LNCaP clone FGC (cell line): ENCODE measurements at places on chromosomes 12 and 14.

- no peak for DNase-seq
These were observed 10.7 kb downstream of the DYRK2 start for GRCh38 chr12:67659292-67659691.

GRCh38 chr14:26959972-26960660 is 362.3 kb upstream of the NOVA1 start:
- no peak for DNase-seq

DNA sequence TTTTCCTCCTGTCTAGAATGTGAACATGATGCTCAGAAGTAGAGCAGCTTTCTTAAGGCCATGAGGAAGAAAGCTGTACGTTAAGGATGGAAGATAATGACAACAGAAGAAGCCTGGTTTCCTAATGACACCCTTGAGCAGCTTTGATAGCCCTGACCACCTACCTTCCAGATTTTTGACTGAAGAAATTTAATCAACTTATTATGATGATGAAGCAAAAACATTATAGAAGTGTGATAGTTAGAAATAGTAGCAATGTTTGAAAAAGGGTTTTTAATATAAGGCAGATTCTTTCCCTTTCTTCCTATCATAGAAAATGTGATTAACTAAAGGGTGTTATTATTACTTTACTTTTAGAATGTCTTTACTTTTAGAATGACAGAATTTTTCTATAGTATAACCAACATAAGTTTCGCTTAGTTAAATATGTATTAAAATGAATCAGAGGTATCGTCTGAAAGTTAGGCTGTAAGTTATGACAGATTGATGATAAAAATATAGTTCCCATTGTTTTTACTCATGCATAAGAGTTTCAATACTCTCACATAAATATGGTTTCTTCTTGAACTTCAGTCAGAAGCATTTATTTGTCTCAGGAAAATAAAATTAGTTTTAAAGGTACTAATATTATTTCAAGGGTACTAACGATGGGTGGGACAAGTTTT is 50.1 kb upstream of the PPFIA2 start:
- no peak for DNase-seq

DNA sequence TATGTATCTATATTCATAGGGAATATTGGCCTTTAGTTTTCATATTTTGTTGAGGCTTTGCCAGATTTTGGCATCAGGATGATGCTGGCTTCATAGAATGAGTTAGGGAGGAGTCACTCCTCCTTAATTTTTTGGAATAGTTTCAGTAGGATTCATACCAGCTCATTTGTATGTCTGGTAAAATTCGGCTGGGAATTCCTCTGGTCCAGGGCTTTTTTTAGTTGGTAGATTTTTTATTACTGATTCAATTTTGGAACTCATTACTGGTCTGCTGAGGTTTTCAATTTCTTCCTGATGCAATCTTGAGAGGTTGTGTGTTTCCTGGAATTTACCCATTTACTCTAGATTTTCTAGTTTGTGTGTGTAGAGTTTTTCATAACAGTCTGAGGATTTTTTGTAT is 175.2 kb downstream of the EPS8 start:
- DNase-seq = no peak

- DNase-seq = no peak
These were observed 780 bp upstream of the SLC41A2 start for GRCh38 chr12:104958805-104959334.

DNA sequence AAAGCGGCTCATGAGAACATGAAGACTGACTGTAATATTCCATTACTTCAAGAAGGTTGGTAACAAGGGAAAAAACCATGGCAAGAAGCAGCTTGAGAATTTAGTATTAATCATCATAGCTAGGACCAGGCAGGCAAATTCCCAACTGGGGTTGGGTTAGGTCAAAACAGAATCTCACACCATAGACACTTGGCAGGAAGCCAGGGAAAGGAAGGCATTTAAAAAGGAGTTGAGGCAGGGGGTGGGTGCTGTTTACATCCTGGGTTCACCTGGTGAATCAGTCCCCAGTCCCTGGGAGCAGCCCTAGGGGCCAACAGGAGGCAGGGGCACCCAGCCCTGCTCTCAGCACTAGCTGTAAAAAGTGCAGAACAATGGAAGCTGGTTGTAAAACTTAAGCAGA is 108.6 kb downstream of the EGLN3 start:
- no peak for DNase-seq

DNA sequence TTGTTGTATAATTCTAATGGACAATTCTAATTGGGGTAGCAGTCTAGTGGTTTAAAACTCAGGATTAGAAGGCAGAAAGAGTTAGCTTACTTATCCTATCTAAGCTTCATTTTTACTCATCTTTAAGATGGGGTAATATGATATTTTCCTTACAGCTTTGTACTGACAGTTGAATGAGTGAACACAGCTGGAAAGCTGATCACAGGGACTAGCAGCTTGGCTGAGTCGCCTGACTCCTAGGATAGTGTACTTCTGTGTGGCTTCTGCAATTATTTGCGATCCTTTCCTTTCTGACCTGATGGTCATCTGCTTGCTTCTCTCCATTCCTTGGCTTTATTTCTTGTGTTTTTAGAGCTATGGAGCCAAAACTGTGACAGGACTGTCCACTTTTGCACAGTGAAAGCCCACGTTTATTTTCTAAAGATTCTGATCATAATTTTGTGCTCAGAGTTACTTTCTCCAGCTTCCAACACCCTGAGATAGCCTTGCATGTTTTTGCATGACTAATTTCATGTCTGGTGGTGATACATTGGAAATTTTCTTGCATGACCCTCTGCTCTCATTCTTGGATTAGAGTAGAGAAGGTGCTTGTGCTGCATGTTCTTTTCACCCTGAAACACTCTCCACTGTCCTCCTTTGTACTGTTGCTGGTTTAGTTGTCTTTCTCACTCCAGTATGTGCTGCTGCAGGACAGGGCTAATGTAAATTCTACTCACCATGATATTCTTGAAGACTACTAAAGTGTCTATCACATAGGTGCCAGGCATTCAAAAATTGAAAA is 377.0 kb upstream of the ATP2B1 start:
- DNase-seq = no peak

DNA sequence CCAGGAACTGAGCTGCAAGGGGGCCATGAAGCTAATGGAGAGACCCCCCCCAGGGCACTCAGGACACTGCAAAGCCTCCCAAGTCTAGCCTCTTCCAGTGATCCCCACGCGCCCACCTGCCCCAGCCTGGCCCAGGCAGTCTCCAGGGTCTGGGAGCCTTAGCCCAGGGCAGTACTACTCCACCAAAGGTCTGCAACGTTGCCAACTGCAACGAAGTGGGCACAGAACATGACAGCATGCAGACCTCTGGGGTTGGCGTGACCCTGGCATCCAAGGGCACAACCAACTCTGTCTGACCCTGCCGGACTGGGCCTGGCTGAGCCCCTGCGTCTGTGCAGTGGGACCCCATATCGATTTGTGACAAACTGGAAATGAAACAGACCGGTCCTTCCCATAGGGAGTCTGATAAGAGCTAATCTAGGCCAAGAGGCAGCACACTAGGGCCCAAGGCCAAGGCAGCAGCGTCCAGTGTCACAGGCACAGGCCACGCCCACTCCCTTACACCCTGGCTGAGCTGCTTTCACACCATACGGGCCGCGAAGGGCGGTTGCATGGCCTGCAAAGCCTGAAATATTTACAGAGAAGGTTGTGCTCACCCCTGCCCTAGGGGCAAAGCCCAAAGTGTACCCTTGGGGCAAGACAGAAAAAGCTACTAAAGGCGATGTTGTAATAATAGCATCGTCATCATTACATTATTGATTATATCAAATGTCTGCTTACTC is 76.7 kb downstream of the NCOR2 start:
- no peak for DNase-seq

- DNase-seq = no peak
These were observed 48.2 kb downstream of the MOK start for GRCh38 chr14:102256716-102257115.

DNA sequence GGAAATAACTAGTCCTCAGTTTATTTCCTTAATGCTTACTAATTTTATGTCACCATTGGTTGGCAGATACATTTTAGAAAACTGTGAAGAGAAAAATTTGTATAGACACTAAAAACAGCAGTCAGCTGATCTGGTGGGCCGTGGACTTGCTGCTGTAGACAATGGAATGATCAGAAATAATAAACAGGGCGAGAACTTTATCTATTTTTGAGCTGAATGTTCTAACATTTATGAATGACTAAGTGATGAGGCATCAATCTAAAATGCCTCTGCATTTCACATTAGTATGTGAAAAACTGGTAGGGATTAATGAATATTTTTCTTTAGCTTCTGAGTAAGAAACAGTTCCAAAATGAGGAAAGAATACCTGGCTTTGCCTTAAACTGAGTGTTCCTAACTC is 24.8 kb upstream of the PKP2 start:
- DNase-seq = no peak

DNA sequence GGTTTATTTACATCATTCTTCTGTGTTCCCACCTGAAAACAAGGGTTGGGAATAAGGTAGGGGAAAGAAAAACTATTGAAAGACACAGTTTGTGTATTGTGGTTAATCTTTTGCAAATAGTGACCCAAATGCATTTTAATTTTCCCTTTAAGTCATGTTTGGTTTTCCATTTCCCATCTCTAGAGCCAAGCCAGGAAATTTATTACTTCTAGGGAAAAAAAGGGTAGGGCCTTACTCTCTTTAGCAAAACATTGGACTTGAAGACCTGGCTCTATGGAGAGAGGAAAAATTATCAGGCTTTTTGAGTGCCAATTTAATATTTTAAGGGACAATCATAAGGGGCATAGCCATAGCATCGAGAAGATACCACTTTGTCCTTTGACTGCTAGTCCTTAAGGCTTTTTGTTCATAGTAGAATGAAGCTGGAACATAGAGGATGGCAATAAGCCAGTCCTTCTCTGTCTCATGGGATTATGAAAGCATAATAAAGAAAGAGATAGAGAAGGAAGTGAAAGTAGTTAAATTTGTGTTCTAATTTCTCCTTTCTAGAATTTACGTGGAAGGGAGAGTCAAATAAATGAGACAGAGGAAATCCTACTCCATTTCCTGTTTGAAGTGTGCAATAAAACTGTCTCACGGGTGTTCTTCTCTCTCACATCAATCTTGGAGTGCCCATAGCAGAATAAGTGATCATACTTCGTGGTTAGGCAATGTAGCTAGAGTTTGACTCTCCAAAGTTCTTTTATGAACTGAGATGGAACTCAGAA is 50.9 kb upstream of the PPFIA2 start:
- DNase-seq = no peak

GRCh38 chr12:66692986-66693385 is 14.1 kb upstream of the GRIP1 start:
- DNase-seq = no peak

DNA sequence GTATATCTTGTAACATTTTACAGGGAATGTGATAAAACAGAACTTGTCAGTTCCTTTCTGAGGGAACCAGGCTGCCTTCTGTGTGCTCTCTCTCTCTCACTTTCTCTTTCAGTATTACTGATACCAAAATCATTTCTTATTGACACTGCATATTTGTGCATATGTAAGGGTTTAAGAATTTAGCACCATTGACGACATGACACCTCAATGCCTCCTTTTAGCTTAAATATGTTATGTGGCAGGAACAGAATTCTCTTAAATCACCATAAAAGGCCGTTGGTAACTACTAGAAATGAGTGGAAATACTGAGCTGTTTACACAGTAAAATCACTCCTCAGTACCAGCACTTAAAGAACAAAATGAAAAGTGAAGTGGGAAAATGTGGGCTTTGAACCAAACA is 457.7 kb upstream of the SYT1 start:
- DNase-seq = no peak

- DNase-seq = no peak
These were observed 1277.3 kb downstream of the SLC16A7 start for GRCh38 chr12:60872850-60873713.

DNA sequence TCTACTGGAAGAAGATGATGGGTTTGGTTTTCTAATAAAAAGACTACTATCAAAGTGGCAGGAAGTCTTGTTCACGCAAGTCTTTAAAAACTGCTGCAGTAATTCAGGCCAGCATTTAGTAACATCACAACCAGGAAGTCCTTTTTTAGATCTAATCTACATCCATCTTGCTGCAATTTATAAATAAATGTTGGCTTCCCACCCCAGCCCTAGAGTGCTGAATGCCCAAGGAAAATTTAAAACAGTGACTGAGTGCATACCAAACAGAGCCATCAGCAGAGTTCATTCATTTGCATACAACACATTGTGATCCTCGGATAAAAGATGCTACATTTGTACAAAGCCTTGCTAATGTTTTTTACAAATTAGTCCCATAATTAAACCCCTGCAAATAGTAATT is 72.1 kb downstream of the PHLDA1 start:
- no peak for DNase-seq

DNA sequence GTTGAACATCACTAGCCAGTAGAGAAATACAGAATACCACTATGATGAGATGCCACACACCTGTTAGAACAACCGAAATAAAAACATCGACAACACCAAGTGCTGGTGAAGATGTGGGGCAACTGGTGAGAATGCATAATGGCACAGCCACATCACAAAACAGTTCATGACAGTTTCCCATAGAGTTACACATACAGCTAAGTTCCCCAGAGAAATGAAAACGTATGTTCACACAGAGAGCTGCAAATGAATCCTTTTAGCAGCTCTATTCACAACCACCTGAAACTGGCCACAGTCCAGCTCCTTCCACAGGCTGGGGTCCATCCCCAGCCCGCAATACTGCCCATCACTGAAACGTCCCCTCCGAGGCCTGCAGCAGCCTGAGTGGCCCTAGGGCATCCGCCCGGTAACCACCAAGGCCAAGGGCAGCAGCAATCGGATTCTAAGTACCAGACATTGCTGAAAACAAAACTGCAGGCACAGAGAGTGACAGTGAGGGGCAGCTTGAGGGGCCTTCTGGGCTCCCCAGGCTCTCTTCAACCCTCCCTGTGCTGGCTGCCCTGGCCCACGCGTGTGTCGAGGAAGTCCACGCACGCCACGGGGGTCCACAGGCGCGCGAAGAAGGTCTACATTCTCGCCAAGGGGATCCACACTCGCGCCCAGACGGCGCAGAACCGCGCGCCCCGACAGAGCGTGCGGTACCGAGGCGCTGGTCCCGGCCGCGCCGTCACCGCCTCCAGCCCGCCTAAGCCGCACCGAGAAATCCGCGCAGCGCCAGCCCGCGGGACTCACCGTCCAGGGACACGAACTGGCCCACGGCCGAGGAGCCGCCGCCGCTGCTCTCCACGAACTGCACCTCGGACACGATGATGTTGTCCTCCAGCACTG is 903 bp downstream of the BRF1 start:
- DNase-seq = no peak

GRCh38 chr12:103901518-103902173 is 28.6 kb upstream of the HSP90B1 start:
- DNase-seq = no peak

DNA sequence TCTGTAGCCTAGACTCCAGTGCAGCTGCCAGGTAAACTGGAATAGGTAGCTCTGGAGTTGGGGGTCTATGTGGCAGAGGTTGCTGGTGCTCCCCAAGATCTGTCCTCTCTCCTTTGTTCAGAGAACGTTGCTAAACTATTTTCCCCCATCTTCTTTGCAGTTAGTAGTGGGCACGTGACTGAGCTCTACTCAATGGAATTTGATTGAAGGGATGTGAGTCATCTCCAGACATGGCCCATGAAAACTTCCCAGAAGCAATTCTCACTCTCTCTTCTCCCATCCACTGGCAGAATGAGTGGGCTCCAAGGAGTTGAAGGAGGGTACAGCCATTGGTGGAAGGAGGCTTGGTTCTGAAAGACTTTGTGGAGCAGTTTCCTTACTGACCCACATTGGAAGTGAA is 44.0 kb downstream of the PAH start:
- no peak for DNase-seq

GRCh38 chr12:16297521-16297920 is 20.0 kb upstream of the SLC15A5 start:
- no peak for DNase-seq

GRCh38 chr14:21526672-21527317 is 649 bp upstream of the SALL2 start:
- no peak for DNase-seq

- no peak for DNase-seq
These were observed 550.0 kb upstream of the TBX3 start for GRCh38 chr12:115233891-115234543.
